BE2C (cell line): ENCODE measurements at places on chromosomes 16 and 17.
A peak's percentile ranks its signal among the peaks of the same experiment; 100 is the strongest.

GRCh38 chr17:42276359-42276608 is at the start of gene STAT5B:
TSS of gene STAT5B (minus strand) at chr17:42276391. CDS start at chr17:42232127, 44,264 bp downstream.
- peak; percentile 73 for DNase-seq

DNA sequence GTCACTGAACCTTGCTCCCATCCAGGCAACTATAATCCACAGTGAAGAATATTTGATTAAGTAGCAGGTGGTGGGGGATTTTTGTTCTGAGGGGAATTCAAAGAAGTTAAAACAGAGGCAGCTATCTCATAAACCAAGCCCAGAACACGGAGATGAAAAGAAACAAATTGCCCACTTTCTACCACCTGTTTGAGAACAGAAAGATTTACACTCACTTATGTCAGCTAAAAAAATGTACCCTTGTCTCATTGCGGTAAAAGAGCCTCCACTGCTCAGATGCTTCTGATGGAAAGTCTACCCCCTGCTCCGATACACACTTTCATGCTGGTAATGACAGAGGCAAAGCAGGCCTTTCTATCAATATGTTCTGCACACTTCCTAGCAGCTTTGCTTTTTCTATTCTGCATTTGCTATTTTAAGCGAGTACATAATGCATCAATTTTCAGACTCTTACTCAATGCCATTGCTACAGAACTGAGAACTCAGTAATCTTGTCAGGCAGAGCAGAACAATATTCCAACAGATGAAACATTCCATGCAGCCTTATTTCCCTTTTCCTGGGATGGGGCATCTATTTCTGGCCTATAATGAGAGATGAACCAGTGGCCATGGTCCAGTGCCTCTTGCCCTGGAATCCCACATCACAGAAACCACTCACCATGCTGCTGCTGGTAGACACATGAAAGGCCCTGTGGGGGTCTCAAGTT is 29.0 kb downstream of the CDK5R1 start:
- DNase-seq: no peak

DNA sequence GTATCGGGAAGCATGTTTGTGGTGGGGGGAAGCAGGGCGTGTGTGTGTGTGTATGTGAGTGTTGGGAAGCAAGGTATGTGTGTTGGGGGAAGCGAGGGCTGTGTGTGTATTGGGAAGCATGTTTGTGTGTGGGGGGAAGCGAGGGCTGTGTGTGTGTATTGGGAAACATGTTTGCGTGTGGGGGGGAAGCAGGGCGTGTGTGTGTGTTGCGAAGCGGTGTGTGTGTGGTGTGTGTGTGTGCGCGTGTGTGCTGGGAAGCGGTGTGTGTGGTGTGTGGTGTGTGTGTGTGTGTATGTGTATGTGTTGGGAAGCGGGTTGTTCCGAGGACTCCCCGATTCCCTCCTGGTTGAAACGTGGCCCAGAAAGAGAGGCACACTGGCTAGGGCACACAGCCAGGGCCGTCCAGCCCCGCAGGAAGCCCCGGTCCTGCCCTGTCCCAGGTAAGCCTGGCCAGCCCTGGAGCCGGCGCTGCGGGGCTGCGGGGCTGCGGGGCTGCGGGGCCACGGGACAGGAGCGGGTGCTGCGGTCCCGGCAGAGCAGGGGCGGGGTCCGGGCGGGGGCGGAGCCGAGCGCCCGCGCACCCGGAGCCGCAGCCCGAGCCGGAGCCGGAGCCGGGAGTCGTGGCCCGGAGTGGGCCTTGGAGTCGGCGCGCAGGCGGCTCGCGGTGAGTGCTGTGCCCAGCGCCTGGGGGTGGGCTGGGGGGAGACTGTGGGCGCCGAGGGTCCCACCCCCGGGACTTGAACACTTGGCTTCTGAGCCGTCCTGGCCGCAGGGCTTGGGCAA is at the start of gene NOD2:
TSS of gene NOD2 (plus strand) at position 608 of the 783 bp plus-strand sequence. CDS start 5,890 bp downstream, outside the sequence.
- DNase-seq: no peak

GRCh38 chr17:9512323-9513168 is 63.1 kb downstream of the STX8 start:
- DNase-seq: no peak

- DNase-seq: no peak
These were observed 7.3 kb downstream of the TADA2A start for GRCh38 chr17:37413875-37414519.

- DNase-seq: no peak
These were observed 71.7 kb downstream of the SNX11 start for GRCh38 chr17:48179071-48179945.

- DNase-seq: no peak
These were observed 35.8 kb downstream of the AKAP1 start for GRCh38 chr17:57120814-57121213.

GRCh38 chr17:2232244-2232638 is 71.3 kb downstream of the SMG6 start:
- no peak for DNase-seq

- DNase-seq: no peak
These were observed 199.0 kb downstream of the MSI2 start for GRCh38 chr17:57455063-57455914.

GRCh38 chr17:39225959-39226683 is 376 bp upstream of the STAC2 start:
- DNase-seq: peak; percentile 97

- no peak for DNase-seq
These were observed 93.9 kb upstream of the NLRP1 start for GRCh38 chr17:5678171-5678570.

DNA sequence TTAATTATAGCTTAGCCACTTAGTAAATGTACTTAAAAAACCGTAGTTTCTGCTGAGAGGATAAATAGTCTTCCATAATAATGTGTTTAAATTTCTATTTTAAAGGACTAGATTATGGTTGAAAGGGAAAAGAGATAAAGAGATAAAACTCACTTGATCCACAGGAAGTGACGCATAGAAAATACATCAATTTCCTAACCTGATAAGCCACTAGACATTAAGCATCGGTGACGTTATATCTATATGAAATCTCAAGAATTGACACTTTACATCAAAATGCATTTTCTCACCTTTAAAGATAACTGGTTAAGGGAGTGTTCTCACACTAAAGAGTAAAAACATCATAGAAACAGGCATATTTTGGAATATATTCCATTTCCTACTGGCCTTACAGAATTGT is 5.8 kb downstream of the FBXO47 start:
- DNase-seq: no peak

- DNase-seq: no peak
These were observed 263.1 kb upstream of the TNRC6C start for GRCh38 chr17:77695386-77695785.

GRCh38 chr17:42230225-42230624 is 35.9 kb upstream of the GHDC start:
- DNase-seq: no peak

DNA sequence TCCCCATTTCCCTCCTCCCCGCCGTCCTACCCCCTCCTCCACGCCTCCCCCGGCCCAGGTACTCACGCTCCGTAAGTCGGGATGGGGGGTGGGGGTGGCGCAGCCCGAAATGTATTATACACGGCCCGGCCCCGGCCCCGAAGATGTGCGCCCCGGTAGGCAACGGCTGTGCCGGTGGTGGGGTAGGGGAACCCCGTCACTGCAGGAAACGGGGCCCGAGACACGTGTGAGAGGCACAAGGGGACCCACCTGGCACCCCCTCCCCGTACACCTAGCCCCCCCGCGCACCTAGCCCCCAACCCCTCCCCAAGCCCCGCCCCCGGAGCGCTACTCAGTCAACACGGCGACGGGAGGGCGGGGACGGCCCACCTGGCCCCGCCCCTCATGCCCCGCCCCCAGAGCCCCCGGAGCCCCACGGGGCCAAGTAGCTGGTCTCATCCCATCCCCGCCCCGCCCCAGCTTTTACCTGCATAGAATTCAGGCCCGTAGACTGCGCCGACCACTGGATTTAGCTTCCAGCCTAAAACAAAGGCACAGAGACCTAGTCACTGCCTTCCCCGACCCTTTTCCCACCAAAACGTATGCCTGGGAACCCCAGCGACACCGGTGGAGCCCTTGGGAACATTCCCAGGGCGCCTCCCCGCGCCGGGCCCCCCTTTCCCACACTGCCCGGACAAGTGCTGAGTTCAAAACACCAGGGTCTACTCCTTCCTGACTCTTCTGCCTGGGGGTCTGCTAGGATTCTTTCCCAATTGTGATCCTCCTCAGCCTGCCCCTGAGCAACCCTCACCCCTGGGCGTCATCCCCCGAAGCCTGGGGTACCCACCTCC is 22.8 kb downstream of the ENGASE start:
- no peak for DNase-seq

- no peak for DNase-seq
These were observed 20.5 kb downstream of the LASP1 start for GRCh38 chr17:38890410-38890746.

GRCh38 chr17:29037739-29038084 is 5.2 kb upstream of the PIPOX start:
- no peak for DNase-seq

- DNase-seq: no peak
These were observed 94.6 kb upstream of the TBX2 start for GRCh38 chr17:61305024-61305423.

DNA sequence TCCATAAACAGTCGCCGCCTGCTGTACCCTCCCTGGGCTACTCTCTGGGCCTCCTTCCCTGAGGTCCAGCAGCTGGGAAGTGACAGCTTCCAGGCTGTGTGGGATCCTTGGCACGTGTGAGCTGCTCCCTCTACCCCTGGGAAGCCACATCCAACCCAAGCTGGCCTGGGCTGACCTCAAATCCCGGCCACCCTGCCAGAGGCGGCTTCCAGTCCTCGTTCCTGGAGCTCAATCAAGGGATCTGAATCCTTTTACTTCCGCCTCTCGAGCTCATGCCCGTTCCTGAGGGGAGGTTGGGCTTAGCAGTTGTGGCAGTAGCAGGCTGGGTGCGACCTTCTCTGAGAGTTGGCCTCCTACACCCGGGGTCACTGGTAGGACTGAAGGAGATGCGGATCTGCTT is 82.5 kb downstream of the NETO2 start:
- DNase-seq: no peak

- no peak for DNase-seq
These were observed 5.6 kb downstream of the IL4R start for GRCh38 chr16:27319257-27319965.

- peak; percentile 11 for DNase-seq
These were observed 190.2 kb upstream of the GSE1 start for GRCh38 chr16:85422632-85423550.

GRCh38 chr16:76970745-76971099 is 220.3 kb upstream of the MON1B start:
- no peak for DNase-seq

- no peak for DNase-seq
These were observed 1.8 kb upstream of the CDC42EP4 start for GRCh38 chr17:73313526-73314127.

DNA sequence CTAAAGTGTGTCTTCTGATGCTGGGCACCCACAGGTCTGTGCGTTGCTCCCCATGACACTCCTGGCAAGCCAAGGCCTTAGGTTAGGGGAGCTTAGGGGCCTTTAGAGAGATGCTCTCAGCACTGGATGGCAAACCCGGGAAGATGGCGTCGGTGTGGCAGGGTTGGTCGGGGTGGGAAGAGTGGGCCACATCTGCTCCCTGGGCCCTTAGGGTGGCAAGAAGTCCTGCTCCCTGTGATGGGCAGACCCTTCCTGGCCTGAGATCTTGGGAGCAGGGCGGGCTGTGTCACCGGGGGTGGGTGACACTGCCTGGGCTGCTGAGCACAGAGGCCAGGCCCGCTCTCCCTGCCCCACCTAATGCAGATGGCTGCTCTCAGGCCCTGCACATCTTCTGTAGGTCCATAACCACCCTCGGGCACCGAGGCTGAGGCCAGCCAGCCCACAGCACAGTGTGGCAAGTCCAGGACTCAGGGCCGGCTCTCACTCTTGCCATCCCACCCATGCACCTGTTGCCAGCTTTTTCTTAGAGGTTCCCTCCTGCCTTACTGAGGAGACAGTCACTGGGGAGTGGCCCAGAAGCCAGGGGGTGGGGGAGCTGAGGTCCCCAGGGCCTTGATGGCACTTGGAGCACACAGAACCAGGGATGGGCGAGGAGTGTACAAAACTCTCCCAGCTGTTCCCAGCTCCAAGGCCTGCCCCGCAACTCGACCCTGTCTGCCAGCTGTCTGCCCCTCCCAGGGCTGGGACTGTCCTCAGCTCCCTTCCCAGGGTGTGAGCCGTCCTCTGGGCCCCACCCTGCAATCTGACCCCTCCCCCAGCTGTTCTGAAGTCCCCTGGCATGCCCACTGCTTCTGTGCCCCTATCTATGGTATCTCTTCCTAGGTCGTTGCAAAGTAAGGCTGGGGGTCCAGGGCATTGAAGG is 4.4 kb upstream of the MTSS2 start:
- no peak for DNase-seq

GRCh38 chr16:78672779-78673556 is 573.5 kb downstream of the WWOX start:
- no peak for DNase-seq

GRCh38 chr17:43784068-43784467 is 3.8 kb downstream of the CFAP97D1 start:
- no peak for DNase-seq

DNA sequence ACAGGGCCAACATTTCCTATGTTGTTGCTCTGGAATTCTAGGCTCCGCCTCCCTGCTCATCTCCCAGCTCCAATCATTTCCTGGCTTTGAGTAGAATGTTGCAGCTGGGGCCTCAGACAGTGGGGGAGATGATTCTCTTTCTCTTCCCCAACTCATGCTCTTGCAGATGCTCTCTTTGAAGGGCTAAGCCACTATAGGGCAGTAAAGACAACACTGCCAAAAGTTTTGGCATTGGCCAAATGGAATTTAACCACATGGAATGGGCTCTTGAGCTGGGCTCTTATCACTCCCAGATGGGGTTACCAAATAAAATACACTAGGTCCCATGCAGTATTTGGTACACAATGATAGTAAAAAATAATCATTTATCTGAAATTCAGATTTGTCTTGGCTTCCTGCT is 19.6 kb upstream of the EFCAB13 start:
- DNase-seq: no peak

DNA sequence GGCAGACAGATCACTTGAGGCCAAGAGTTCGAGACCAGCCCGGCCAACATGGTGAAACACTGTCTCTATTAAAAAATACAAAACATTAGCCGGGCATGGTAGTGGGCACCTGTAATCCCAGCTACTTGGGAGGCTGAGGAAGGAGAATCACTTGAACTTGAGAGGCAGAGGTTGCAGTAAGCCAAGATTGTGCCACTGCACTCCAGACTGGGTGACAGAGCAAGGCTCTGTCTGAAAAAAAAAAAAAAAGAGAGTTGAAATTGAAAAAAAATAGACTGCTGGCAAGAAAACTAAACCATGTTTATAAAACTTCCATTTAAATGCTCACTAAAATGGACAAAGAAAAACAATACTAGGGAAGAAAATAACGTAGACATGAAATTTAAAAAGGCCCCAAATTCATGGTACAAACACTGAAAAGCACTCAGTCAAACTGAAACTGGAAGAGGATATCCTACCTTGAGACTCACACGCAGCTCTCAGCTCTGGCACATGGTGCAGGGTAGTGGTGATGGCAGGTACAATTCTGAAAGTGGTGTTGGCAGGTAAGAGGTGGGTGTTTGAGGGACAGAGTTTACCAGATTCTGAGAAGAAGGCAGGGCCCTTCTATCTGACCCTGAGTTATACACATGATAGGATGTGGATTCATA is 19.3 kb downstream of the CNTROB start:
- no peak for DNase-seq
